Stimulated activated CD4-positive, alpha-beta T cell treated with anti-CD3 and anti-CD28 coated beads, Interleukin-12 subunit alpha, Interleukin-12 subunit beta, amount 100 ng/mL, for 4 hours (primary cell): ENCODE measurements at places on chromosomes 16 and 17.
A peak's percentile ranks its signal among the peaks of the same experiment; 100 is the strongest.

- DNase-seq, result no peak
Measured at GRCh38 chr17:41540921-41541625, 13.0 kb upstream of the KRT19 start.

DNA sequence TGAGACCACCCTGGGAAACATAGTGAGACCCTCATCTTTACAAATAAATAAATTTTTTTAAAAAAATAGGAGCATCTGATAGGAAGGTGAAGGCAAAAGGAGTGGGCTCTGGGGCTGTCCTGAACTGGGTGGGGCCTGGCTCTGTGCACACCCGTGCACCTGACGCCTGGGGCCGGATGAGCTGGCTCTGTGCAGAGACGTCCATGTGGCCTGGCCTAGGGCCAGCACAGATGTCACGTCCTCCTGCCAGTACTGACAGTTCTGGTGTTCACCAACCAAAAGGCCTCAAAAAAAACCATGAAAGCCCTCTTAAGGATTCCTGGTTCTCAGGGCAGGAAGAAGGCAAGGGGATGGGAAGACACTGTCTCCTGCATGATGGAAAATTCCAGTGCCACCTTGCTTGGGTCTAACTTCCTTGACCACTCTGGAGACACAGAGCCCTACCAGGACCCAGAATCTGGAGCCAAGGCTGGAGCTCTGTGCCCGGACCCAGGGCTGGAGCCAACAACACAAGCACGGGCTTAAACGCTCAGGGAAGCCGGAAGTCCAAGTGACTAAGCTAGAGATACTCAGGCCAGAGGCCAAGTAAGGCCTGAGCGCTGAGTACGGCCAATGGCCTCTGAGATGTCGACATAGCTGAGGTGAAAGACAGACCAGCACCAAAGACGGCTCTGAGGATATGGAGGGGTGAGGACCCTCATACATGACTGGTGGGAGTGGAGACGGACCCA, 32.9 kb downstream of the COPRS start:
- DNase-seq, result no peak

DNA sequence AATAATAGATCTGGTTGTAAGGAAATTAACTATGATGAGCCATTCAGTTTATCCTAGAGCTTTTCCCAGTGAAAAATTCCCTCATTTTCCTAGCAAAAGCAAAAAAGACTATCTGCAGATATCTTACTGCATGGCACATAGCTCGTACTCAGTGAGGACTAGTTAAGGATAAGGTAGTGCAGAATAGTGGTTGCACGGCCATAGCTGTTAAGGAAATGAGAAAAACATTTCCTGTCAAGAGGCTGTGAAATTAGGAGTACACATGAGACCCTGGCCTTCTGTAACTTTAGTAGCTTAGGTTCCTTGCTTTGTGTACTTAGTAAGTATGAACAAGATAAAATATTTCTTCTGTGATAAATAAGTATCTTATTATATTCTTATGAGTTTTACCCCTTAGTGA, 10.3 kb downstream of the KAT7 start:
- no peak for DNase-seq

DNA sequence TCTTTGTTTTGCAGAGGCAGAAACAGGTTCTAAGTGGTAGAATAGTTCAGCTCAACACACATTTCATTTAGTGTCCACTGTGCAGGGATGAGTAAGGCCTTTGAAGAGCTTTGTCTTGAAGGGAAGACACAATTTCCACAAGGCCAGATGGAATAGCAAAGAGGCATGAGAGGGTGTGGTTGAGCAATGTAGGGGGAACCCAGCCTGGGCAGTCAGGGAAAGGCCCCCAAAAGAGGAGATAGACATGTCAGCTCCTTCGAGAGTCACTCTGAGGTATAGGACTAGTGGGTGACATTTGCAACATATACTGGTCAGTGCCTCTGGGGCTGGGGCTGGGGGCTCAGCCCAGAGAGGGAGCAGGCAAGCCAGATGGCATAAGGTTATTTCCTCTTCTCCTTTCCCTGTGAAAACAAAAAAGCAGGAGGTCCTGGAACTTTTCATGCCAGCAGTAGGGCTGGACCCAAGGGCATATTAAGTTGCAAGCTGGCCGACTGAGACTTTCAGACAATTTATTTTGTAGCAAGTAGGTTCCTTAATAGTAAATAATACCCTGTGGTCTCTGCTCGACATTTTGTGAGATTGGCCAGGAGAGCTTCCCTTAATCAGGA, 7.1 kb downstream of the ALKBH5 start:
- no peak for DNase-seq

DNA sequence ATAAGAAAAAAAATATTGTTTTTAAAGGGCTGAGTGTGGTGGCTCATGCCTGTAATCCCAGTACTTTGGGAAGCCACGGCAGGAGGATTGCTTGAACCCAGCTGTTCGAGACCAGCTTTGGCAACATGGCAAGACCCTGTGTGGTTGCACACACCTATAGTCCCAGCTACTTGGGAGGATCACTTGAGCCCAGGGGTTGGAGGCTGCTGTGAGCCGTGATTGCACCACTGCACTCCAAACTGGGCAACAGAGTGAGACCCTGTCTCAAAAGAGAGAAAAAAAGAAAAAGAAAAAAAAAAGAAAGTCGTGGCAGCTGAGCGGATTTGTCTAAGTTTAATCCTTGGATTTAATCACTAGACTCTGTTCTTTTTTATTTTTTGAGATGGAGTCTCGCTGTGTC, 6.3 kb upstream of the FCSK start:
- DNase-seq, result no peak

- no peak for DNase-seq
Measured at GRCh38 chr17:13372432-13372831, 229.3 kb downstream of the HS3ST3A1 start.

DNA sequence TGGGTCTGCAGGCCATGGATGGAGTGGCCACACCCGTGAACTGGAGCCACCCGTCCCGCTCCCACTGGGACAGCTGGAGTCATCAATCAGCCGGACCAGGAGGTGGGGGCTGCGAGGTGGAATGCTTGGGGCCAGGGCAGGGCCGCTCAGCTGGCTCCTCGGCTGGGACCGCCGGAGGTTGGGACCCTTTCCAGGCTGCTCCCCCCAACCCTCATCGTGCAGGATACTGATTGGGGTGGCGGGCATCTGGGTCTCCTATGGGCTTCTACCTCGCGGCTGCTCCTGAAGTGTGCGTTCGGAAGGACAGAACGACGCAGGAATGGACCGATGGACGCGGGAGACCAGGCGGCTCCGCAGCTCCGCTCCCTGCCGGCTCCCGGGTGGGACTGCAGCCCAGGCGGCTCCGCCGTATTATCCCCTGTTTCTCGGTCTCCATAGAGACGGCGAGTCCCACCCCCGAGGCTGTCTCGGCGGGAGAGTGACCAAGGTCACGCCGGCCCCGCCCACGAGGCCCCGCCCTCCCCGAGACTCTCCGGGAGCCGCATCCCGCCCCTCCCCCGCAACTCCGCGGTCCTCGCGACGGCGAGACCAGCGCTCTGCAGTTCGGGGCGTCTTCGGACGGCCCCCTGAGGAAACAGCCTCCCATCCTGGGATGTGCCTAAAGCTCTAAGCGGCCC, at the start of gene TPPP3:
Gene TPPP3, minus strand, starts transcription at position 388 of the 677 bp plus-strand sequence. CDS start 2,387 bp downstream, outside the sequence.
- peak; percentile 25 for DNase-seq

- no peak for DNase-seq
Measured at GRCh38 chr16:86499440-86499786, 10.9 kb upstream of the FOXF1 start.

- DNase-seq, result no peak
Measured at GRCh38 chr16:19875900-19876299, 8.7 kb downstream of the GPRC5B start.

GRCh38 chr16:4159726-4160125, 43.5 kb upstream of the ADCY9 start:
- no peak for DNase-seq

- no peak for DNase-seq
Measured at GRCh38 chr17:58538811-58539409, 24.5 kb upstream of the MTMR4 start.

- DNase-seq, result peak; percentile 97
Measured at GRCh38 chr17:63848834-63849689, 6.6 kb upstream of the SMARCD2 start.

DNA sequence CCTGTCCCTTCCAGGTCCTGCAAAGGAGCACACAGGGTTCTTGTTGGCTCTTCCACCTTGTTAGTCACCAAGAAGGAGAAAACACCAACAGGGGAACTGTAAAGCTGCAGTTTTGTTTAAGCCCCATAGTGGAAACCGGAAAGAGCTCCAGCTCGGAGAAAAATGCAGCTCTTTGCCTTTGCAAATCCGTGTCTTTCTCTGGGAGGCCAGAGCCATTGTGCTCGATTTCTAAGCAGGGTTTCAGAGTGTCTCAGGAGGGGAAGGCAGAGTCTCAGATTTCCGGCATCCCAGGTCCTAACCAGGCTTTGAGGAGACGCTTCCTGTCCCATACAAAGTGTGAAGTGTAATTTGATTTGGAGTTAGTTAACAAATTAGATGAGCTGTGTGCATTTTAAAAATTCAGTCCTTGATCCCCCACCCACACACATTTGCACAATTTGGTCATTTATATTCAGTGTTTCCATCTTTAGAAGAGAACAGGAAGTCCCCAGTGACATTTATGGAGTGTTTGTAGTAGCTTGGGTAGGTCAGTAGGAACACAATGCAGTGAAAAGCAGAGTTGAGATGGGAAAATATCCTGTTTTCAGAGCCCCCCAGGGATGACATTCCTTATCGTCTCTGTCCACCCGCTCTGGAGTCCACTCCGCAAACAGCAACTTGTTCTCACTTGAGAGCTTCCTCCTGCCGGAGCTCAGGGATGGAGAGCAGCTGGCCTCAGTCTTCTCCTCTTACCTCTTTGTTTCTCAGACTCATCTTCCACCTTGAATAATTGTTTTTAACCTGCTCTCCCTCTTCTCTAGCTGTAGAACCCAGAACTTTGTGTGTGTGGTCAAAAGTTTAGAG, 331.9 kb downstream of the SEC14L1 start:
- no peak for DNase-seq

DNA sequence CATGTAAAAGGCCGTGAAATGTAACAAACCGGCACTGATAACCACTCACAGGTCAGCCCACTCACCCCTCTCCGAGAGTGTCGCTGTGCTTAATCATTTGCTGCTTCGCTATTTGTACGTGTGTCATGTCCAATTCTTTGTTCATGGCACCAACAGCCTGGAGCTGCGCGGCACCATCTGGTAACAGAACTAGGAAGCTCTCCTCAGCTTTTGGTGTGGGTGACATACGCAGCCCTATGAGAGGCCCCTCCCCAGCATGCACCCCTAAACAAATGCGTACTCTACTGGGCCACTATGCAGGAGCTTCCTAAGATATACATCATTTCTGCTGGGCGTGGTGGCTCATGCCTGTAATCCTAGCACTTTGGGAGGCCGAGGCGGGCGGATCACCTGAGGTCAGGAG, 2.3 kb upstream of the PECAM1 start:
- no peak for DNase-seq

- DNase-seq, result no peak
Measured at GRCh38 chr16:54568906-54569807, 282.6 kb upstream of the IRX3 start.

DNA sequence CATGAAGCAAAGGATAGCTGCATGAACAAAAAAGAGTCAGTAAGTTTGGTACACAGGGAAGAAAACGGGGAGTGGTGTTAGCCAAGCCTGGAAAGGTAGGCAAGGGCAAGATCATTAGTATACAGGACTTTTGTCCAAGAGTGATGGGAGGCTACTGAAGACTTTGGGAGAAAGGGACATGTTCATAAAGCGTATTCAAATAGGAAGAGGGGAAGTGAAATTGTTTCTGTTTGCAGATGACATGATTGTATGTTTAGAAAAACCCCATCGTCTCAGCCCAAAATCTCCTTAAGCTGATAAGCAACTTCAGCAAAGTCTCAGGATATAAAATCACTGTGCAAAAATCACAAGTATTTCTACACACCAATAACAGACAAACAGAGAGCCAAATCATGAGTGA, 19.4 kb downstream of the CDYL2 start:
- no peak for DNase-seq

DNA sequence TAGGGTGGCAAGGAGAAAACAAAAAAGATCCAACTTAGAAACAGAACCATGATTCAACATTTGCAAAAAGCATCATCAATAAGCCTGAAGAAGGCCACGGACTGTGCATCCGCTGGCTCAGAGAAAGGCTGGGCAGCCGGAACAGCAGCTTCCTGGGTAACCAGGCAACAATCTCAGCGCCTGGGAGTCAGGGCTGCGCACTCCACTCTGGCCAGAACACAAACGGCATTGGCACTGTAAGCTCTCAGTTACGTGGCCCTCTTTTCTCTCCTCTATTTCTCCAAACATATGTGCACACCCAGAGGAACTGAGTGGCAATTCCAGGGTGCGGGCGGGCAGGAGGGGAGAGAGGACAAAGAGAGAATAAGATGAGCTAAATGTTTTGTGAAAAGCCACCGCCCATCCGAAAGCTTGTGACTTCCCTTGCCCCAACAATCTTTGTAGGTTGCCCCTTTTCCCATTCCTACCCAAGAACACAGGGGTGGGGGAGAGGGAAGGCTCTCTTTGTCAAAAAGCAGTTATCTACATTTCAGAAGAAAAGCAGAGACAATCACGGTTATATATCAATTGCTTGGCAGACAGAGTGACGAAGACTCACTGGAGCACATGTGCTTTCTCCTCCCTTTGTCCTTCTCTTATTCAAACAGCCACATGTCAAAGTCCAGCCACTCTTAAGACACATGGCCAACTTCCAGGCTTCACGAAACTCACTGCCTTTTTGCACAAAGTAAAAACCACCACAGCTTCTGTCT, 6.6 kb upstream of the GHDC start:
- no peak for DNase-seq

DNA sequence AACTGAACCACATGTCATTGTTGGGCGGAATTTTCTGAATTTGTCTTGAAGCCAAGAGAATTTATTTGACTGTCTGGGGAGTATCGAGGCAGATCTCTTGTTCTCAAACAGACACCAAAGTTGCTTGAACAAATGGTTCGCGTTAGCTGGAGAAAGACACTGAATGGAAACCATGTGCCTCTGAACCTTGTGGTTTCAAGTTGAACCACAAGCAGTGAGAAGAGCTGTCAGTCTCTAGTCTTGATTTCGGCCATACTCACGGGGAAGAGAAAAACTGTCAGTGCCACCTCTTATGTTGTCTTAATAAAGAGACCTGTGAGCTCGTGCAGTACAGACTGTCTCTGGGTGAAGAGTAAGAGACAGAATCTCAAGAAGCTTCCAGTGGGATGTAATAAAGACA, 886.5 kb upstream of the SOX9 start:
- DNase-seq, result no peak

- DNase-seq, result no peak
Measured at GRCh38 chr16:2976201-2976600, 4.0 kb downstream of the PKMYT1 start.

GRCh38 chr16:48441106-48441505, 55.9 kb upstream of the SIAH1 start:
- DNase-seq, result no peak

DNA sequence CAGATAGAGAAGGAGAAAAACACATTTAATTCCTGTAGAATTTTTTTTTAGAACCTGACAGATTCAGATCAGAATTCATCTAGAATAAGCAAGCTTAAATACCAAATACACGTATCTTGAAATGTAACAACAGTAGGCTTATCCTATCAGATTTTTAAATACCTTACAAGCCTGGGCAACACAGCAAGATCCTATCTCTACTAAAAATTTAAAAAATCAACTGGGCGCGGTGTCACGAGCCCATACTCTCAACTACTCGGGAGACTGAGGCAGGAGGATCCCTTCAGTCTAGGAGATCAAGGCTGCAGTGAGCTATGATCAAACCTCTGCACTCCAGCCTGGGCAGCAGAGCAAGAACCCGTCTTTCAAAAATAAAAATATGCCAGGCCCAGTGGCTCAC, 13.5 kb downstream of the ACOX1 start:
- DNase-seq, result no peak
